ENCODE measurements at places on chromosomes 16 and 17.

DNA sequence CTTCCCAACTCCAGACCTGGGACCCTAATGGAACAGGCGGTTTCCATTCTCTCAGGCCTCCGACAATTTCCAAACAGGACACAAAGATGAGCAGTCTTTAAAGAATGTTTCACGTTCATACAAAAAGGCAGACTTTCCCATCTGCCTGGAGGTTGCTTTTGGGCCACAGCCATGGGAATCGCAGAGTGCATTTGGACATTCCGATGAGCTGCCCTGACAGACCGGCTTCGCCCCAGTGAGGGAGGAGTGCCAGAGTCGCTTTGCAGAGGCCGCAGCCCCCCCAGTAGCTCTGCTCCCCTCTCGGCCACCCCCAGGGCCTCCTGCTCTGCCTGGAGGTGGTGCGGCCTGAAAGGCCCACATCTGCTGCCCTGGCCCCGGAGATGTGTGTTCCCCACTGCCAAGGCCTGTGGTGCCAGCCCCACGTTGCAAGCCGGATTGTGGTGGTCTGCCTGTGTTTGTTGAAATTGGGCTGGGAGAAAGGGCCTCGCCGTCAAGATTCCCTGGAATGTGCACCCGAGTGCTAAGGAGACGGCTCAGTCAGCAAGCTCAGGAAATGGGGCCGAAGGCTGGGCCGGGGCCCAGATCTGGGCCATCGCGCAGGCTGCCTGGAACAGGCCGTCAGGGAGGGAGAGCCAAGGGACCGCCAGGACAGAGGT, 89.8 kb downstream of the C16orf95 start:
- DNase-seq: peak; percentile 85

DNA sequence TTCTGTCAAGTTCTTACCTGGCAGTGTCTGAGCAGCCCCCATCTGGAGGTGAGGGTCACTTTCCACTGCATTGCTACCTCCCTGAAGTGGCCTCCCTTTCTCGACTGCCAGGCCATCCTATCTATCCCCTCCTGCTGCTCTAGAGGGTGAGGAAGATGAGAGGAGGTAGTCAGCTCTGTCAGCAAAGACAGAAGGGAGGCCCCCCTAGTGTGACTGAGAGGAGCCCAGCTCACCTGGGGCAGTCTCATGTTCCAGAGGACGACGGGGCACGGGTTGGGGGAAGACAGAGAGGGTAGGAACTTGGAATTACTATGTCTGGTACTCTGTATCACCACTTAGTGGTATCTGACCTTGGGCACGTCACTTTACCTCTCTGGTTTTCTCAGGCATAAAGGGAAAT, 22.0 kb downstream of the MYO19 start:
- no peak for DNase-seq

- no peak for DNase-seq
Observed at GRCh38 chr17:5247621-5248020, 13.0 kb upstream of the SCIMP start.

GRCh38 chr17:77061669-77062068, 79.1 kb upstream of the SEC14L1 start:
- DNase-seq: peak; percentile 6

GRCh38 chr17:20995164-20995872, 47.5 kb downstream of the USP22 start:
- no peak for DNase-seq

- no peak for DNase-seq
Observed at GRCh38 chr16:46918905-46919792, 35.0 kb downstream of the GPT2 start.

GRCh38 chr16:85276721-85277120, 164.4 kb upstream of the CIBAR2 start:
- DNase-seq: no peak

- no peak for DNase-seq
Observed at GRCh38 chr16:23163921-23164320, 14.7 kb upstream of the USP31 start.

GRCh38 chr17:48639136-48639535, 13.0 kb upstream of the HOXB9 start:
- no peak for DNase-seq

GRCh38 chr17:46875849-46876352, 24.5 kb downstream of the WNT9B start:
- no peak for DNase-seq

- no peak for DNase-seq
Observed at GRCh38 chr16:11308493-11309283, 27.6 kb upstream of the PRM1 start.

Data from fibroblast of pulmonary artery (primary cell).